Heart left ventricle (tissue), 16 donors: ENCODE measurements at places on chromosomes 2 and 18. TPM values are rescaled to one million over a fixed set of nuclear protein-coding genes. Genes with fewer than 3 reads are reported as not detected.
A peak's percentile ranks its signal among the peaks of the same experiment; 100 is the strongest.

The DSG4 gene
- total RNA-seq: not detected

- H3K27ac ChIP-seq: no peak overlapping the region
- no peak for DNase-seq
- no peaks in the 10 kb centered on the region for H3K4me1 ChIP-seq
- H3K4me3 ChIP-seq: no peak overlapping the region
Measured at GRCh38 chr2:8160959-8161358, 520.9 kb upstream of the ID2 start.

- H3K36me3 ChIP-seq: no peaks in the 10 kb centered on the region
- DNase-seq: no peak
- no peaks in the 10 kb centered on the region for H3K27me3 ChIP-seq
- no peak overlapping the region for H3K27ac ChIP-seq
Measured at GRCh38 chr18:2854875-2855274, 8.1 kb downstream of the EMILIN2 start.

DNA sequence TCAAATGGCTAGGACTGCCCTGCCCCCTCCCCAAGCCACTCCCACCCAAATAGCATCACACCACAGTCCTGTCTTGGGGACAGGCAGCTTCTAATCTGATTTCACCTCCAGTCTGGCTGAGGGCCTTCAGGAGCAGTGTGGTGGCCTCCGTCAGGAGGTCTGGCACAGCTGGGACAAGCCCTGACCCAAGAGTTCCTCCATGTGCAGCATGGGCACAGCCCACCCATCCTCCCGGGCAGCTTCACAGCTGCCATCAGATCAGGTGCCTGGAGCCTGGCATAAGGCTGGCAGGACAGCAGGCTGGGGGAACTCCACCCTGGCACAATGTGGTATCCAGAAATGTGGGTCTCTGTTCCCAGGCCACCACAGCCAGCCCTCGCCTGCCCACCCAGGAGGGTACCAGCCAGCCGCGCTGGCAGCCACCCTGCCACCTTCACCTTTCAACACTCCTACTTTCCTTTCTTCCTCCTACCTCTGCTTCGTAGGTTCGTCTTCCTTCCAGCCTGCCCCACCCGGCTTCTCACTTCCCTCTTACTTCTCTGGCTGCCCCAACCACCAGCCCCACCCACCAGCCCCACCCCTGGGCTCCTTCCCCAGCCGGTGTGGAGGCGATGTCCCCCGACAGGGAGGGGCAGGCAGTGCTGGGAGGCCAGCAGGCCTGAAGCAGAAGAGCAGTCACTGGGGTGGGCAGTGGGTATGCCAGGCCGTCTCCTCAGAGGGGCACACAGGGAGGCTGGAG is at the start of gene CAPG:
Gene CAPG, minus strand, starts transcription at position 522 of the 739 bp plus-strand sequence. CDS start 8,221 bp downstream, outside the sequence.
- peaks cover 7% of the 10 kb centered on the region for H3K4me1 ChIP-seq
- no peak within 1 kb of the TSS for H3K4me3 ChIP-seq
- H3K27me3 ChIP-seq: peaks cover 11% of the 10 kb centered on the region
- DNase-seq: peak; percentile 83
- H3K36me3 ChIP-seq: no peaks in the 10 kb centered on the region
- no peak within 1 kb of the TSS for H3K27ac ChIP-seq

DNA sequence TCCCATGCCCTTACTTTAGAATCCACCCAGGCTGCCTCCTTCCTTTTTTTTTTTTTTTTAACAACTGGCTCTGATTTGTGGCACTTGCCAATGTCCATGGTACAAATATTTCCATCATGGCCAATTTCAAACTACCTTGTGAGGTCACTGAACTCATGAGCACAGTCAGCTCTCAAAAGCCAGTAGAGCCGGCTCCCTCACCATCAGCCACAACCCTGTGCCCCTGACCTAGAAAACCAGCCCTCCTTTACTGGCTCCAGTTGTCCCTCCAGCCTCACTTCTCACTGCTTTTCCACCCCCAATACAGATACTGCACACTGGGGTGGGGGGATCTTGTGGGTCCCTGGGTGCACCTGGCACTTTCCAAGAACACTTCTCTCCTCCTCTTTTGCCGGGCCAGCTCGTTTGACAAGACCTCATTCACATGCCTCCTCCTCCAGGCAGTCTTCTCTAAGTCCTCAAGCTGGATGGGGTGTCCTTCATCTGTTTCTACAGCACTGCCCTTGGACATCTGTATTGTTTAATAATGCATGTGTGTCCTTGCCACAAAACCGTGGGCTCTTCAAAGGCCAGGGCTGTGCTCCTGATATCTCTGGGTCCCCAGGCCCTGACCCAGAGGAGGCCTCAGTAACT is 35.5 kb downstream of the SDC1 start:
- no peaks in the 10 kb centered on the region for H3K36me3 ChIP-seq
- no peaks in the 10 kb centered on the region for H3K27me3 ChIP-seq
- no peak for DNase-seq
- H3K27ac ChIP-seq: no peak overlapping the region
- H3K4me1 ChIP-seq: no peaks in the 10 kb centered on the region
- no peak overlapping the region for H3K4me3 ChIP-seq

DNA sequence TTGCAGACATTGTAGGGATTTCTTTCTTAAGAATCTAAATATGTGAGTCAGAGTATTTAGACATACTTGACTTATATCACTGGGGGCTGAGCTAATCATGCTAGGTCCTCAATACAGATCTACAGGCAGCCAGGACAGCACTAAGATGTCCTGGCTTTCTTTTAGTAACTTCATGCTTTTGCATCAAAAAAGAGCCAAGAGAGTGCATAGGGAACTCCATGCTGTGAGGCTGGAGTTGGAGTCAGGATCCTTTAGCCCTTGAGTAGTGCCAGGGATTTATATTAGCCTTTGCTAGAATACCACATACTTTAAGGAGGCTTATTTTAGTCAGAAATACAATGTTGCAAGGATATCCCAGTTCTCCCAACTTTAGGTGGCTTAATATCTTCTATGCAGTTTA is 289.7 kb downstream of the CCDC85A start:
- no peaks in the 10 kb centered on the region for H3K27me3 ChIP-seq
- DNase-seq: no peak
- H3K27ac ChIP-seq: no peak overlapping the region
- no peaks in the 10 kb centered on the region for H3K36me3 ChIP-seq

- H3K36me3 ChIP-seq: no peaks in the 10 kb centered on the region
- H3K27ac ChIP-seq: no peak overlapping the region
- DNase-seq: no peak
- no peaks in the 10 kb centered on the region for H3K4me1 ChIP-seq
- H3K4me3 ChIP-seq: no peak overlapping the region
Measured at GRCh38 chr18:6561862-6562291, 147.2 kb upstream of the L3MBTL4 start.

DNA sequence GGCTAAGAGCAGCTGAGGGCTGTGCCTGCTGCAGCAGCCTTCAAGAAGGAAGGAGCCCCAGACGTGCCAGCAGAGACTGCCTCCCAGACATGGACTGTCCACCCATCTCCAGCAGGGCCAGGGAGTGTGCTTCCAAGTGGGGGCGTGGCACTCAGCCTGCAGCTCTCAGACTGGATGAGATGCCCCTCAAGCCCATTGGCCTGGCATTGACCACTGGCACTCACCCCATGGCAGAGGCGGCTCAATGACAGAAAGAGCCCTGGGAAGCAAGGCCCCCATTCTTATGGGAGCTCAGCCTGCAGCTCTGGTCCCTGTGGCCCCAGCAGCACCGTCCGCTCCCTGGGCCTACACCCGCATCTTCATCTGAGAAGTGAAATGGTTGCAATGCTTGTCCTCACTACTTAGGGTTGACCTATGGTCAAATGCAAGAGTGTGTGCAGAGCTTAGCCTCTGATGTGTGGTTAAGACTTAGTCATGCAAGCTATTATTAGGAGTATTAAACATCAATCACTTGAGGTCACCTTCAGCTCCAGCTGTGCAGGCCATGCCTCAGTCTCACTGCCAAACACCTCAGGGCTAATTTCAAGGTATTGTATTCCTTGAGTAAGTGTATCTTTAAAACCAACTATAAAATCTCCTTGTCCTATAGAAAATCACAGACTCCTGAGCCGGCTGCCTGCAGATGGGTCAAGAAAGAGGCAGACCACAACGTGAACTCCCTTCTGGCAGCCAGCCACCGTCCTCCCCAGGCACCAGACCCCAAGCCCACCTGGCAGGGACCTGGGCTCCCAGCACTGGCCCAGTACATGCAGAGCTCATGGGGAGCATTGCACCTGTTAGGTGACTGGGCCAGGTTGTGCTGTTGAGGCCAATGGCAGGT is 194.8 kb downstream of the NDUFA10 start:
- no peak overlapping the region for H3K4me3 ChIP-seq
- no peaks in the 10 kb centered on the region for H3K27me3 ChIP-seq
- DNase-seq: peak; percentile 51
- no peak overlapping the region for H3K27ac ChIP-seq

GRCh38 chr2:14587119-14587518 is 45.4 kb upstream of the LRATD1 start:
- H3K27ac ChIP-seq: no peak overlapping the region
- H3K4me1 ChIP-seq: no peaks in the 10 kb centered on the region
- no peaks in the 10 kb centered on the region for H3K27me3 ChIP-seq
- no peak for DNase-seq
- no peaks in the 10 kb centered on the region for H3K36me3 ChIP-seq

DNA sequence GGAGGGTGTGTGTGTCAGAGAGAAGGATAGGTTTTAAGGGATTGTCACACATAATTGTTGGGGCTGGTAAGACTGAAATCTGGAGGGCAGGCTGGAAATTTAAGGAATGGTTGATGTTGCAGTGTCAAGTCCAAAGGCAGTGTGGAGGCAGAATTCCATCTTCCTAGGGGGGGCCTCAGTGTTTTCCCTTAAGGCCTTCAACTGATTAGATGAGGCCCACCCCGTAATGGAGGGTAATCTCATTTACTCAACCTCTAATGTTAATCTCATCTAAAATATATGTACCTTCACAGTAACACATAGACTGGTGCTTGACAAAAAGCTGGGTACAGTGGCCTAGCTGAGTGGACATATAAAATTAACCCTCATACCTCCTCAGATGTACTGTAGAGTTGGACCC is 30.9 kb upstream of the RPIA start:
- peaks cover 18% of the 10 kb centered on the region for H3K4me1 ChIP-seq
- H3K27ac ChIP-seq: no peak overlapping the region
- H3K36me3 ChIP-seq: no peaks in the 10 kb centered on the region

The HNMT gene
- 7.5 TPM for total RNA-seq

DNA sequence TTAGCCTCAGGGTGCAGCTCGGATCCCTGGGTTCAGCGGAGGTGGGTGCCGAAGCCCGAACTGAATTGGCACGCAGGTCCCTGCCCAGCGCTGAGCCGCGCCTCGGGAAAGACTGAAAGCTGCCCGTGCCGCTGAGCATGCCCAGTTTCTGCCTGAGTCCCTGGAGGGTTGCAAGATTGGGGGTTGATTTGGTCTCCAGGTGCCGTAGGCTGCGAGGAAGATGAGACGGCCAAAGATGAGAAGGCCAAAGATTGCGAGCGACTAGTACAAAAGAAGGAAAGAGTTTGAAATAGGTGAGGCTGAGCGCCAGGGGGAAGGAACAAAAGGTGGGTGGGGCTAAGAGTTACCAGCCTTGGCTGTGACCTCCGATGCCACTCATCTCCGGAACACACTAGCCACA is 852 bp upstream of the KCNH7 start:
- H3K4me3 ChIP-seq: no peak overlapping the region
- no peaks in the 10 kb centered on the region for H3K4me1 ChIP-seq
- no peaks in the 10 kb centered on the region for H3K36me3 ChIP-seq
- H3K27me3 ChIP-seq: peaks cover 18% of the 10 kb centered on the region
- DNase-seq: no peak
- H3K27ac ChIP-seq: no peak overlapping the region

- no peak for DNase-seq
- no peaks in the 10 kb centered on the region for H3K27me3 ChIP-seq
- no peaks in the 10 kb centered on the region for H3K36me3 ChIP-seq
- no peak overlapping the region for H3K27ac ChIP-seq
- no peak overlapping the region for H3K4me3 ChIP-seq
Measured at GRCh38 chr2:224211791-224212190, 172.7 kb upstream of the SERPINE2 start.

The SIX3 gene
- not detected for total RNA-seq

The IL36G gene
- not detected for total RNA-seq

DNA sequence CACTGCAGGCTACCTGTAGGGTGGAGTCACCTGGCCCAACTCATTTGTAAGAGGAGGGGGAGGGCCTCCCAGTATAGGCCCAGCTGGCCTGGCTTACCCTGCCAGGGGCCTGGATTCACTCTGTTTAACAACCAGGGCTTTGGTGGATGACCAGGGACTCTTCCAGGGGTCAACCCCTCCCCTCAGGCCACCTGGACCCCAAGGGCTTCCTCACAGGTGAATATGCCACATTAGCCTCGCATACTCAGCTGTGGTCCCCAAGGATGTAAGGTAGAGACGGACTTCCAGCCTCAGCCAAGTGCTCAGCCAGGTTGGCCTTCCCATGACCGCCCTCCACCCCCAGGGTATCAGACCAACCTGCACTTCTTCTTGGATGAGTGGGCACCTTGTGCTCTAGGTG is 8.8 kb upstream of the SH3RF3 start:
- no peaks in the 10 kb centered on the region for H3K4me1 ChIP-seq
- H3K36me3 ChIP-seq: no peaks in the 10 kb centered on the region
- no peak for DNase-seq
- H3K4me3 ChIP-seq: no peak overlapping the region

DNA sequence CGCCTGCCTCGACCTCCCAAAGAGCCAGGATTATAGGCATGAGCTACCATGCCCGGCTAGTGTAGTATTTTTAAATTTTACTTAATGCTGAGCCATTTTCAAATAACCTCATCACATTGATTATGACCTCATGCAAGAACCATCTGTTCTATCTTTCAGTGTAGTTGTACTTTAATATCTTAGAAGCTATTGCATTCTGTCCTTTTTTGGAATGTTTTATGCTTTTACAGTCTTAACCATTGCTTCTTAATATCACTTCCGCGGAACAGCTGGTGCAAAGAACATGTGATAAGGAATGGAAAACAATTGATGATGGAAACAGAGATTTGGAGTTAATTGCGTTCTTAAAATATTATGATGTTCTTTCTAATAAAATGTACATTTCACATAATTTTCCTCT is 2.7 kb downstream of the GEN1 start:
- no peak overlapping the region for H3K27ac ChIP-seq
- H3K4me3 ChIP-seq: no peak overlapping the region
- H3K27me3 ChIP-seq: no peaks in the 10 kb centered on the region
- DNase-seq: no peak
- peaks cover 10% of the 10 kb centered on the region for H3K36me3 ChIP-seq
- H3K4me1 ChIP-seq: peaks cover 44% of the 10 kb centered on the region

DNA sequence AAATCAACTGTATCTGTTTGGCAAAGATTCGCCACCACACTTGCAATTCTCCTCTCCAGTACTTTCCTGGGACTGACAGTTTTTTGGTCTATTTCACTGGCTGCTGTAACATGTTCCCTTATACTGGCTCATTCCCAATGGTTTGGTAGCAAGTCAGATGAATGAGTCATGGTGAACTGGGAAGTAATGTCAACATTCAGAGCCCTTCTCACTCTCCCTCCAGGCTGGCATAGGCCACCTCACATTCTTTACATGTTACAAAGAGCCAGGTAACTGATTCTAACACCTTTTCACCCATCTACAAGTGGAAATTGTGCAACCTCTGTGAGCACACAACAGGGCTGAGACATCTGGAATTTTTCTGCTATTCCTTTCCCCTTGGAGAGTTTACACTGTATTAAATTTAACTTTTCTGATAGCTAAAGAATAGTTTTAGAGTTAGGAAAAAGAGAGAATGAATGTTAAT is 111.3 kb upstream of the TLK1 start:
- H3K27me3 ChIP-seq: no peaks in the 10 kb centered on the region
- H3K27ac ChIP-seq: no peak overlapping the region
- no peak for DNase-seq
- H3K4me3 ChIP-seq: no peak overlapping the region
- H3K4me1 ChIP-seq: no peaks in the 10 kb centered on the region

The TNFRSF11A gene
- 1.9 TPM for total RNA-seq

- no peaks in the 10 kb centered on the region for H3K4me1 ChIP-seq
- H3K27ac ChIP-seq: peak overlapping the region; percentile 39
- H3K36me3 ChIP-seq: peaks cover 93% of the 10 kb centered on the region
- no peak for DNase-seq
- H3K27me3 ChIP-seq: no peaks in the 10 kb centered on the region
Measured at GRCh38 chr2:200467806-200468681, 41.8 kb downstream of the KCTD18 start.
